Epithelial cell of prostate (primary cell): ENCODE measurements at places on chromosomes 4 and X.

GRCh38 chr4:86359944-86360478, at the start of gene MAPK10:
Gene MAPK10 (minus strand): TSS chr4:86360053.
- no peak for DNase-seq

- DNase-seq: no peak
These were observed 137.0 kb downstream of the RBM47 start for GRCh38 chr4:40492691-40493090.

- no peak for DNase-seq
These were observed 69.2 kb upstream of the FAM9A start for GRCh38 chrX:8870411-8870810.

DNA sequence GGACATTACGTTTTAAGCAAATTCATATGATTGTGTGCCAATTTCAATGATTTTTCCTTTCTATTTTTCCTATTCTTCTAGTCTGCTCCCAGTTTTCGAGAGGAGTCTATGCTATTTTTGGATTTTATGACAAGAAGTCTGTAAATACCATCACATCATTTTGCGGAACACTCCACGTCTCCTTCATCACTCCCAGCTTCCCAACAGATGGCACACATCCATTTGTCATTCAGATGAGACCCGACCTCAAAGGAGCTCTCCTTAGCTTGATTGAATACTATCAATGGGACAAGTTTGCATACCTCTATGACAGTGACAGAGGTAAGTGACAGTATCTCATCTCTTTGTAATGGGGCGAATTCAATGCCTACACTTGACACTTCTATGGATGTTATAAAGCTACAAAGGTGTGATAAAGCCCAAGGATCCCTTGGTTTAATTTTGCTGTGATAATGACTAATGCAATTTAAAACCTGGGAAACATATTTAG, 83.0 kb downstream of the GRIA2 start:
- DNase-seq: no peak

- DNase-seq: no peak
These were observed 121.7 kb upstream of the HCCS start for GRCh38 chrX:10989386-10989785.

DNA sequence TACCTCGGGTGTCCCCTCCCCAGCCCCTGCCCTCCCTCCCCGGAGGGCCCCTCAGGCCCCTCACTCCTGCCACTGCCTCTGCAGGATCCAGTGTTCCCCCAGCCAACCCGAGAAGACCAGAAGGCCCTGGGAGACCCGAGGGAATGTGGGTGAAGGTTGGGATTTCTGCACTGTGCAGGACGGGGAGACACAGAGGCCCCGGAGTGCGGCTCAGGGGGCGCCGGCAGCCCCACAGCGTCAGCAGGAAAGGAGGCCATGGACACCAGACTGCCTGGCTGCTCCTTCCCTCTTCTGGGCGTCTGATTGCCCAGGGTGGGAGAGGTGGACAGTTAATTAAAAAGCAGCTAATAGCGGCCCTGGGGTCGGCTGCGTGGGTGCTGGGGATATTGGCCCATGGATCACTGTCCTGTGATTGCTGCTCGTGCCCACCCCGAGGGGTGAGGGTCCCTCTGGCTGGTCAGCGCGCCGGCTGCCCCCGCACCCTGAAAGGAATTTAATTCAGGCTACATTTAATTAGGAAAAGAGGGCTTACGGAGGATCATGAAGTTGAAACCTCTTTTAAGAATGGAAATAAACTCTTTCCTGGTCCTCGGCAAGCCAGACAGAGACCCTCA, 57.8 kb upstream of the NKX1-1 start:
- DNase-seq: no peak

- DNase-seq: no peak
These were observed 68.8 kb downstream of the MAML3 start for GRCh38 chr4:140085062-140085622.
